ENCODE measurements at places on chromosomes 12 and 14.

DNA sequence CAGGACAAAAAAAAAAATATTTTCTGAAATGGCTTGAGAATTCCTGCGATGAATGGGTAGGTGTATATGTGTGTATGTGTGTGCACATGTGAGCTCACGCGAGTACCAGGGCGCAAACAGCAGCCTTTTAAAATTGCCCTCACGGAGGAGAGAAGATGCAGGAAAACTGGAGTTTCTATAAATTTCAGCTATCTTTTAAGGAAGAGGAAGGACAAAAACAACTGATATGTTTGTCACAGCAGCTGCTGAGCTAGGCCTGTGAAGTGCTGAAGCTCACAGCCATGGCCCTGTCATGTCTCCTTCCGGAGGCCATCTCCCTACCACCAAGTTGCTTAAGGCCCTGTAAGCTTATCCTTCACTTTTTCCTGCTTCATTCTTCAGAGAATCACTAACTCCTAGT is 40.8 kb downstream of the DUSP16 start:
- DNase-seq: no peak

DNA sequence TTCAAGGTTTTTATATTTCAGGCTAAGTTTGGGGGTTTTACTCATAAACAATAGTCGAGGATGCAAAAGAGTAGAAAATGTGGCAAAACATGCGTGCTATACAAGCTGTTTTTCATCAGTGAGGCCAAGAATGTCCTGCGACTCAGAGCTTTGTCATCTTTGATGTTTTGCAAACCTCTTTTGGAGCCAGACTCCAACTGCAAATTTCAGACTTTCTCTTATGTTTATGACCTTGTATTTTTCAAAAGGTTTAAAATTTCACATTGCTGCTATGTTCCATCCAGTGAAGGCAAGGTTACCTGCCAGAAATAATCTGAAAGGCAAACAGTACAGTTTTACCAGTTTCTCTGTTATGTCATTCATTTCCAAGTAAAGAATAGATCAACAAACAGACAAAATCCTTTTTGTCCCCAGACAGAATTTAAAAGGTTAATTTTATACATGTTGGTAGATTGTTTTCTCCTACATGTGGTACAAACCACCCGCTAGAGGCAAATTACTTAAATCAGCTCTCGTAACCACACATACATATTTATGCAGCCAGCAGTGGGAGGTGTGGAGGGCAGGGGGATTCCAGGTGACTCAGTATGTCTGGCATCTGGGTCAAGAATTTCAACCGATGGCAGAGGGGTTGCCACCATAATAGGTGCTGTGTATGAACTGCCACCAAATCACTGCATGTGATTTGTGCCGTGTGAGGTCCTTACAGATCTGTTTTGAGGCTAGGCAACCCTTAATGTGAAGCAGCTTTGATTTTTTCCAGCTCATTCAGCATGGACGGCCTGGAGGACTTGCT is 119.8 kb upstream of the CPM start:
- DNase-seq: peak; percentile 63

- no peak for DNase-seq
These were observed 912.0 kb downstream of the GALC start for GRCh38 chr14:87081004-87081403.

GRCh38 chr14:54172562-54172961 is 215.9 kb upstream of the BMP4 start:
- no peak for DNase-seq

GRCh38 chr12:64995816-64996215 is 125.3 kb downstream of the WIF1 start:
- DNase-seq: no peak

DNA sequence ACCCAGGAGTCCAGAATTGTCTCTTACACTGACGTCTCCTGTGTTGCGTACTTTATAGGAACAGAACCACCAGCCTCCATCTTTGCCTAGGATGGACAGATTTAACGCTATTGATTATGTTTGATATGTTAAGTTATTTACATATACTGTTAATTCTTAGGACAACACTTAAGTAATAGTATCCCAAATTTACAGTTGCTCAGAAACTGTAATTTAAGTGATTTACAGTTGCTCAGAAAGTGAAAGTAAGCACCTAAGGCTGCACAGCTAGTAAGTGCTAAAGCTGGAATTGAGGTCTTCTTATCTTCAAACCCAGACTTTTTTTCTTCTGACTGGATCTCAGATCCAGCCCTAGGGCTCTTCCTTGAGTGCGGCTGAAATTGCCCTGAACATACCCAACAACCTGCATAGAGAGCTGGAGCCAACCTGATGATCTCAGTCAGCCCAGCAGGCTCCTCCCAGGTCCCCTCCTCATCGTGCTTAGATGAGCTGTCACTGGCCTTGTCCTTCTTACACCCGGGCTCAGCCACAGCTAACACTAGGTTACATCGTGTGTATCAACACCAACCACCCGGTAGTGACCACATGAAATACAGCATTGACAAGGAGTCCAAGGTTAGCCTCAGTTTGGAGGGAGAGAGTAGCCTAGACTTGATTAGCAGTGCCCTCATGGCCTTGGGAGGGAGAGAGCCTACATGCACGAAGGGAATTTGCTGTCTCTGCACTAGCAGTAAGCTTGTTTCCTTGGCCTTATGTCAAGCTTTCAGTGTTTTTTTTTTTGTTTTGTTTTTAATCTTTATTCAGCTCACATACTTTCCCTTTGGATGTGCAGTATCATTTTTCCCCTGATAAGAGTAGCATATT is 111.1 kb upstream of the ARHGAP5 start:
- DNase-seq: no peak

GRCh38 chr12:132451836-132452195 is 38.1 kb upstream of the FBRSL1 start:
- DNase-seq: no peak

- DNase-seq: no peak
These were observed 179.9 kb upstream of the PELI2 start for GRCh38 chr14:55938249-55938791.

GRCh38 chr14:54682578-54682977 is 115.7 kb downstream of the SAMD4A start:
- no peak for DNase-seq

- DNase-seq: no peak
These were observed 46.5 kb downstream of the EML1 start for GRCh38 chr14:99839696-99840095.

DNA sequence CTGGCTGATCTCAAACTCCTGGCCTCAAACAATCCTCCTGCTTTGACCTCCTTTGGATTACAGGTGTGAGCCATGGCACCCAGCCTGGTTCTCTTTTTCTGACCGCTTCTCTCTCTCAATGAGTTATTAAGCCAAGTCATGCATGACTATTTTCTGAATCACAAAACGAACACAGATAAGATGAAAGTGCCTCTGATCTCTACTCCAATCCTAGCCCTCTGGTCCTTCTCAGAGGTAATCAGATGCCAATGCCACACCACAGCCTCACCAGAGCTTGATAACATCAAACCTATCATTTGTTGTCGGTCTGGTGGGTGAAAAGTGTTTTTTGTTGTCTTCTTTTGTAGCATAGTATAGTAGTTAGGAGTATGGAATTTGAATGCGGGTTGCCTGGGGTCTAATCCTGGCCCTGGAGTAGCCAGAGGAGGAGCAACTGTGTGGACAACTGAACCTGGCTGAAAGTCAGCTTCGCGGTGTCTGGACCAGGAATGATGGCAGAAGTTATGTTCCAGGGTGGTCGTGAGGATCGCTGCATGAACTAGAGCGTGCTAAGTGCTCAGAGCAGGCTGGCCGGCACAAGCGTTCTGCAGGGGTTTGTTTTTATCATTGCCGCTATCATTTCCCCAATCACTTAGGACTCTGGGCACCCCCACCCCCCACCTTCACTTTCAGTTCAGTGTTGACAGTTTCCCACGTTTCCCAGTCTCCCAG is 77.9 kb downstream of the SPRING1 start:
- DNase-seq: no peak

- no peak for DNase-seq
These were observed 12.8 kb downstream of the MEG3 start for GRCh38 chr14:100838493-100839314.

DNA sequence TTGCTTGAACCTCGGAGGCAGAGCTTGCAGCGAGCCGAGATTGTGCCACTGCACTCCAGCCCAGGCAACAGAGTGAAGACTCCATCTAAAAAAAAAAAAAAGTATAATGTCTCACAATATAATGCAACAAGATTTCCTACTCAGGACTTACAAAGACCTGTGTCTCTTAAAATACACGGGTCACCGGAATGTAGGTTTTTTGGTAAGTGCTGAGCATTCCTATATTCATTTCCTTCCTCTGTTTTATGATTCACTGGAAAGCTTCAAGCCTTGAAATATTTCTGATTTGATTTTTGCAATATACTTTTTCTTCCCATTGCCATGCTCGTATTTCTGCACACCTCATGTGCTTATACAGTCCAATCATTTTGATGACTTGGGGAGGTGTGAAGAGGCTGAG is 245.8 kb downstream of the FBXL14 start:
- no peak for DNase-seq

- no peak for DNase-seq
These were observed 273.6 kb downstream of the AKAP6 start for GRCh38 chr14:32602699-32603098.

GRCh38 chr14:56189307-56189706 is 71.1 kb downstream of the PELI2 start:
- no peak for DNase-seq

DNA sequence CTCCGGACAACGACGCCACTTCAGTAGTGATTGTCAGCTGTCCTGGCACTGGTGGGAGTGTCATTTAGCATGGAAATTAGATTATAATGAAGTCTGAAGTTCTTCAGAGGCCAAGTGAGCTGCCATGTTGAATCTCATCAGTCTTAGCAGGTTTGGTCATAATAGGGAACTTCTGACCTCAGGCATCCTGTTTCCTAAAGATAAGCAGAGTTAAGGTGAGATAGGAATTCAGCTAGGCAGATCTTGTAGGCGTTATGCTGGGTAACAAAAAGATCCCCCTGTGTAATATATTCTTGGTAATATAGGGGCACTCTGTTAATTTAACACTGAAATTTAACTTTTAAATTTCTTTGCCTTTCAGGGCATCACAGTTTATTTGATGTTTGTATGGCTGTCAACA is 137.5 kb downstream of the CCDC91 start:
- no peak for DNase-seq

GRCh38 chr12:105978686-105979085 is 160.1 kb downstream of the NUAK1 start:
- no peak for DNase-seq

DNA sequence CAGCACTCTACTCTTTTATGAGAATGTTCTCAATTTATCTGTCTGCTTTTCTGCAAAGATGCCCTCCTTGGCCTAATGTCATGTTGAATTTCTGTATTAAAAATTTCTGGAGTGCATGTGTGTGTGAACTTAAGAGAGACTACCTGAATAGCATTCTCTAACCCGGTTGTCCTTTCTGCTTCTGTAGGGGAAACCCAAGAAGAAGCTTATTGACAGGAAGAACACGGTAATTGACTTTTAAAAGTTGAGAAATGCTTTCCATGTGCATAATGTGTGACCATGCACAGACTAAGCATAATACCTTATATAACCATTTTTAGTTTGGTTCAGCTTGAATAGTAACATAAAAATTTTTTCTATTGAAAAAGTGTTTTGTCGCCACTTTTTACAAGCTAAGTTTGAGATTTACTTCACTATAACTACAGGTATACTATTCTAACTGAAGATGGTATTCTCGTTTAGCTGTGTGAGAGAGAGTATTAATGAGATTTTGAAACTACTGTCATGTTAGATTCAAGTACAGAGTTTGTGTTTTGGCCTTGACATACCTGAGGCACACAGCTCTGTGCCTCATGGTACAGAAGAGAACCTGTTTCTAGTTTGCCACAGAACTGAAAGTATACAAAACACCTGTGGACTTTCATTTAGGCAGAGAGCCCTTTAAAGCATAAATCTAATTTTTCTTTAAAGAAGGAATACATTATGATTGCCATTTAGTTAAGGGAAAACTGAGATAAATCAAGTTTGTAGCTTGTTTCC is 96.8 kb downstream of the TTLL5 start:
- DNase-seq: no peak

DNA sequence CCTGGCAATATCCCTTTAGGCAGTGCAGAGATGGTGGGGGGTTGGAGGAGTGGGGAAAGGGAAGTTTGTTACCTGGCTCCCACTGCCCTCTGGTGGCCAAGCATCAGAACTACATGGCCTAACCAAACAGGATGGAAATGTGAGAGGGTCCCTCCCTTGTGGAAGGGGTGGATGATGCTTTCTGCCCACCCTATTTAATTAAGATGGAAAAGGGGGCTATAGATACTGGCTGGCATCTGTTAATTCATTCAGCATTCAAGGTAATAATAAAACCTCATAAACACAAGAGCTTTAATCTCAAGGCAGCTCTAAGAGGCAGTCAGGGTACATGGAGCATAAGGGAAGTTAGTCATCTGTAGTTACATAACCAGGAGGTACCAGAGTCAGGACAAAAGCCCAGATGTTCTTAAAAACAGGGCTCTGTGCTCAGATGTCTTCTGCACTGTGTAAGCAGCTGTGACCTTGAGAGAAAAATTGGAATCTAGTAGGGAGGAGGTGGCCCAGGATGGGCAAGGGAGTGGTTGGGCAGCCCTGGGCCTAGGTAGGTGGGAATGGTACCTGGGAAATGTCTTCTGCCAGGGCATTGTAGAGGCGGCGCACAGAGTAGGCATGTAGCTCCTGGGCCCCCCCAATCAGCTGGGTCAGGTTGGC is 4.6 kb downstream of the AP1G2 start:
- no peak for DNase-seq

- DNase-seq: no peak
These were observed 303.8 kb downstream of the BTG1 start for GRCh38 chr12:91841822-91842221.

DNA sequence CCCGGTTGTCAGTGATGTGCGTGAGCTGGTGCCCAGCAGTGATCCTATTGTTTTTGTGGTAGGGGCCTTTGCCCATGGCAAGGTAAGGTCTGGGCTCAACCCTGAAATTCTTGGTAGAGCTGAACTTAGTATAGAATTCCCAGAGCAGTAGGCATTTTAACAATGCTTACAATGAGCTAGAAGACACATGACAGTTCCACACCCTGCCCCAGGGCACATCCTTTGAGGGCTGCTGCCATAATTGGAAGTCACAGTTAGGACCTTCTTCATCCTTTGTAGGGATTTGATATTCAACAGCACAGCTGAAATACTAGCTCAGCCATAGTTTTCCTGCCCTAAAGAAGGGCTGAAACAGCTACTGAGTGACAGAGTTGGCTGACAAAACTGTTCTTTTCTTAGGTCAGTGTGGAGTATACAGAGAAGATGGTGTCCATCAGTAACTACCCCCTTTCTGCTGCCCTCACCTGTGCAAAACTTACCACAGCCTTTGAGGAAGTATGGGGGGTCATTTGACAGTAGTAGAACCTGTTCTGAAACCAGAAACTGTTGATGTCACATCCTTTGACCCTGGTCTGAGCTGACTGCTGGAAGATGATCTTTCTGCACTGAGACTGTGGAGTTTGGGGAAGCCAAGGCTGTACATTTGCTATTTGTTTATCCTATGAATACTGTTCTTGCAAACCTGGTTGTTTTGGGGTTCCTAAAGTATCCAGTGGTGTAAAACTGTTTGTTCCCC is 4.8 kb downstream of the EMG1 start:
- no peak for DNase-seq

GRCh38 chr14:93725993-93726392 is 62.3 kb downstream of the PRIMA1 start:
- no peak for DNase-seq

Measured in CD14-positive monocyte (primary cell).